ENCODE measurements at places on chromosomes 2 and 18.

GRCh38 chr2:208097801-208098200, 26.5 kb downstream of the CRYGD start:
- no peak for DNase-seq

DNA sequence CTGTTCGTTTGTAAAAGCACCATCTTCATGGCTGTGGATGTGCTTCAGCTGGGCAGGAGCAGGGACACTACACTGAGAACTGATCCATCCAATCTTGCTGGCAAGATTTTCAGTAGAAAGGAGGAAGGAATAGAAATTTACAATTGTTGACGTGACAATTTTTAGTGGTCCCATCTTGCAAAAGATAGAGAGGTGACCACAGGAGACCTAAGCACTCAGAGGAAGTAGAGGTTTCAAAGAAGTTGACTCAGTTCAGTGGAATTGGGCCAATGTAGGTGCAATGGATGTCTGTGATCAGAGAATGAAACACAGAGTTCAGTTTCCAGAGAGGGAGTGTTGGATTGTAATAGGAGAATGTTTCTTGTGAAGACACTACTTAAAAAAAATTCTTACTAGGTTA, 1.4 kb downstream of the UGT1A5 start:
- DNase-seq = no peak

DNA sequence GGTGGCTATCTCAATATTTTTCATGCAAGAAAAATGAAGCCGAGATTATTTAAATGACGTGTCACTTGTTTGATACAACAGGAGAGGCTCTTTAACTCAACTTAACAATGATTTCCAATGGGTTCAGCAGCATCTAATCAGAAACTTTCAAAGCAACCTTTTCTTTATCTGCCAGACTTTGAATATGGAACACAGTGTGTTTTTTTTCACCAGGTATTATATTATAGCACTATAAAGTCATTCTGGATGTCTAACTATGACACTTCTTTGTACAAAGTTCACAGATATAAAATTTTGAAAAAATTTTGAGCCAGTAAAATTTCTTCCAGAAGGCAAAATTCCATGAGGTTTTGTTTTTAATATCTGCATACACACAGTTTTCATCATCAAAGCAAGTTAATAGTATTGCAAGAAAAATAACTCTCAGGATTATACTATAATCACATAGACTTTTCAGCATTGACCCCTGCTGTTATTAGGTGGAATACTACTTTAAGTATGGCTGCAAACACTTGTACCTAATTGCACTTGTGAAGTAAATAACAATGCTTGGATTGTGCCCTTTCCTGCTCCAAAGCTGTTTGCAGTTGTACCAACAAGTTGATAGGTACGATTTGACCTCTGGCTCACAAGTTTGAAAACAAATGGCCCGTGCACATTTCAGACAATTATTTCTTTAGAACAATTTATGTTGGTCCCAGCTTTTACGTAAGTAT, 44.0 kb upstream of the DSG1 start:
- no peak for DNase-seq

DNA sequence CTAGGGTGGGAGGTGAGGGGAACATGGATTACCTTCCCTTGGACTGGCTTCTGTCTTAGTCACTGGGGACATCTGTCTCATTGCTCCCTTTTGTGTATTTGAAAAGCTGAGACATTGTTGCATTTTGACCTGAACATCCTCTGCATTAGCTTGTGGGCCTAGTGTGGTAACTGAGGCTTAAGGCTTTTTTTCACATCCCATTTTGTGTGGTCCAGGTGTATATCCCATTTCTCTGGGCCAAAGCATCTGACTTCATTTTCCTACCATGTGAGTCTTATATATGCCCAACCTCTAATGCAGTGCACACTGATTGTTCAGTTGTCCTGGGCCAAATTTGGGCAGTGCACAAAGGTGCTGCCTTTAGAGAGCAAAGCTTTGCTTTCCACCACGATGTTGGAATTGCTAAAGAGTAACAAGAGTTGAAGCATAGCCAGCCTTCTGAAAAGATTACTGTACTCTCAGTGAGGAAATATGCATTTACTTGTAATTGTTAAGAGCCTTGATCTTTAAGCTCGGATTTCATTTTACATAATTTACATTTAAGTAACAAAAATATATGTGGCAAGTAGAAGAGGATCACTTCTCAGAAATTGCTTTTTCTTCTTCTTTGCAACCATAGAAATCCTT, 13.3 kb downstream of the PRKCE start:
- no peak for DNase-seq

GRCh38 chr18:56645415-56646016, 5.6 kb upstream of the WDR7 start:
- peak; percentile 42 for DNase-seq

- DNase-seq = no peak
Measured at GRCh38 chr2:232058063-232058877, 96.8 kb downstream of the DIS3L2 start.

DNA sequence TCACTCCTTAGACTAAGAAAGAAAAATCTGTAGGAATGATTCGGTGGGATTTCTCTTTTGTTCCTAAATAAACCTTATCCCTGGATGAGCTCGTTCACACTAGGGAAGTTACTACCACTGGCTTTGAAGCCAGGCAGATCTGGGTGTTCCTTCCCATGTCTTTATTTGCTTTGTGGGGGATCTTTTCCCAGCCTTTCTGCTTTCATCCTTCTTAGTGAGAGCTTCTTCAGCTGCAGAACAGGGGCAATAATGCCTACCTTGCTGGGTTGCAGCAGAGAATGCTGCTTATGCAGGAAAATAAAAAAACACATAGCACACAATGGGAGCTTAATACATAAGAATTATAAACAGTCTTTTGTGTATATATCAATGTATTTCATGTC, 292.1 kb downstream of the SOX11 start:
- DNase-seq = no peak

GRCh38 chr2:54708584-54709335, 14.7 kb upstream of the EML6 start:
- DNase-seq = no peak

- no peak for DNase-seq
Measured at GRCh38 chr2:234536178-234536965, 39.5 kb upstream of the ARL4C start.

DNA sequence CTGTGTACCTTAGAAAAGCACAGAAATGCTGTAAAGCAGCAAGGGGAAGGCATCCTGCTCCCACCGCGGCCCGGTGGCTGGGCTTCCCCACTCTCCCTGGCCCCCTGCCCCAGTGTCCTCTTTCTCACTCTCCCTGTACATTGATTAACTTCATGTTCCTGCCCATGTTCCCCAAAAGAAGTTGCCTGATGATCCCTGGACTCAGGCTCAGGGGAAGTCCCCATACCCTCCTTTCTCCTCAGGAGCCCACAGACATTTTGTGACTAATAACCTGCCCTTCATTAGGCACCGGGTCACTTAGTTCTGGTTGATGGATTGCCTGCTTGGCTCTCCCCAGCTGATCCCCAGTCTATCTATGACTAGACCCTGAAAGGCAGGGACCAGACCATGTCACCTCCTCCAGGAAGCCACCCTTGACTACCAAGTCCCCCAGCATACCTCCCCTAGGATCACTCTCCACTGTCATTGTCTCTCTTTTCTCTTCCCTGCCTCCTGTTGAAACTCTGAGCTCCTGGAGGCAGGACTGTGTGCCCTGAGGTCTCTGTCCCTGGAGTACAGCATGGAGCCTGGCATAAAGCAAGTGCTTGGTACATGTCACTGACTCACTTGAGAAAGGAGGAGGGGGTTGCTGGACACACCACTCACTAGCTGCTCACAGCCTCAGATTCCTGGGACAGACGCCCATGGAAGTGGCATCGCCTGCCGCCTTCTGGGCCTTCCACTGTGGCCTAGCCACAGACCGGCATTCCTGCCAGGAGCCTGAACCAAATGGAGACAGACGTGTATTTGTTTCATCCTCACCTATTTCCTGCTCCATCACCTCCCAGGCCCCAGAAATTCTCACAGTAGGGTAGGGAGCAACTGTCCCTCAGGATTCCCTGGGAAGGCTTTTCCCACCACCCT, 13.5 kb downstream of the MALL start:
- no peak for DNase-seq

GRCh38 chr2:6454286-6454990, 411.3 kb downstream of the CMPK2 start:
- no peak for DNase-seq

DNA sequence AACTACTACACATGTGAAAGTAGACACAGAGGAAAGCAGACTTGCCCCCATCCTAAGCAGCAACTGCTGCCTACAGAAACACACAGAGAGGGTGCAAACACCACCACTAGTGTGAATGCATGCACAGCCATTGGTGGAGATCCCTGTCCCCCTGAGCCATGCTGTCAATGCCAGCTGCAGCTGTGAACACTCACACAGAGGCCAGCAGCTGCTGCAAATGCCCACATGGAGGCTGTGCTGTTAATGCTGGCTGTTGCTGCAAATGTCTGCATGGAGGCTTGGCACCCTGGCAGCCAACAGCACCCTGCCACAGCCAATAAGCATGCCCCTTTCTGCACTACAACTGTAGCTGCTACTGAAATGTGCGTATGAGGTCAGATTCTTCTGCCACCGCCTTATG, 355.0 kb downstream of the LNPK start:
- no peak for DNase-seq

GRCh38 chr2:11073251-11073650, 82.0 kb upstream of the SLC66A3 start:
- peak; percentile 8 for DNase-seq

DNA sequence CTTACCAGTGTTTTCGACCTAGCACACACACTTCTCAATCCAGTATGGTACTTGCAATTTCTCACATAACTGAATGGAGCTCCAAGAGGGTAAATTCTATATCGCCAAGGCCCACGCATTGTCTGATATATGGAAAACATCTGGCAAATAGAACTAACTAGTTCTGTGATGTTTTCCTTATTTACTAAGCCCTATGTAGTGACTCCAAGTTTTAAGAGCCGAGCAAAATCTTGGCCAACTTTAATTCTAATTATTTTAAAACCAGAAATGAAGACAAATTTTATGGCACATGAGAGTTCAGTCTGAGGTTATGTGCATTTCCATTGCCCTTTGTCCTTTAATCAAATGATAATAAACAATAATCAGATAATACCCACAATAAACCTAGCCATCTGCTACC, 1119.7 kb upstream of the CNTNAP5 start:
- DNase-seq = no peak

DNA sequence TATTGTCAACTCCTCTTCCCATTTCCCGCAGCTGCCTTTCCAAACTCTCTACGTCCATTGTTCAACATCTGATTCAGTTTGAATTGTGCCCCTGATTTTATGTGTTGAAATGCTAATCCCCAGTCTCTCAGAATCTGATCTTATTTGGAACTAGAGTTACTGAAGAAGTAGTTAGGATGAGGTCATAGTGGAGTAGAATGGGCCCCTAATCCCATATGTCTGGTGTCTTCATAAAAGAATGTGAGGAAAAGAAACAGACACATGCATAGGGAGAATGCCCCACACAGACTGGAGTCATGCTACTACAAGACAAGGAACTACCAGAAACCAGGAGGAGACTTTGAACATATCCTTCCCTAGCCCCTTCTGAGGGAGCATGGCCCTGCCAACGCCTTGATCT, 99.2 kb downstream of the LRP1B start:
- DNase-seq = no peak

GRCh38 chr2:130152816-130153595, 8.1 kb upstream of the CCDC74B start:
- no peak for DNase-seq

DNA sequence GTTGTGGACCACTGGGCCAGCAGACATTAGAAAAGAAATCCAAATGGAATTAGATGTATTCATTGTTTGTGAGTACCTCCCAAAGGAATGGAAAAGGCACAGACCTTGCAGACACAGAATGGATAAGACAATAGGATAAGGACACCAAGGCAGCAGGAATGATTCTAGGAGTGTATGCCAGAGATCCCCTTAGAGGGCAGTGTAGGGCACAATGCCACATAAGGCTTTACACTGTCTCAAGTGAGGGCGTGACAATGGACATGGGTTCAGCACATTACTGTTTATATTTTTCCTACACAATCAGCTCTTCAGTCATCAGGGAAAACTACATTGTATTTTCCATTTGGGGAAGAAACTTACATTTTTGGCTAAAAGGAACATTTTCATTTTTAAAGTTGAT, 250.9 kb downstream of the PTH2R start:
- no peak for DNase-seq

- DNase-seq = no peak
Measured at GRCh38 chr2:159925975-159926374, 128.0 kb upstream of the CD302 start.

- DNase-seq = no peak
Measured at GRCh38 chr2:25204190-25204838, 35.9 kb upstream of the POMC start.

GRCh38 chr18:24993628-24994027, 358.3 kb downstream of the ZNF521 start:
- no peak for DNase-seq

- peak; percentile 51 for DNase-seq
Measured at GRCh38 chr2:24214880-24215279, 40.0 kb downstream of the FAM228A start.

- DNase-seq = no peak
Measured at GRCh38 chr2:222450021-222450420, 25.7 kb downstream of the SGPP2 start.

DNA sequence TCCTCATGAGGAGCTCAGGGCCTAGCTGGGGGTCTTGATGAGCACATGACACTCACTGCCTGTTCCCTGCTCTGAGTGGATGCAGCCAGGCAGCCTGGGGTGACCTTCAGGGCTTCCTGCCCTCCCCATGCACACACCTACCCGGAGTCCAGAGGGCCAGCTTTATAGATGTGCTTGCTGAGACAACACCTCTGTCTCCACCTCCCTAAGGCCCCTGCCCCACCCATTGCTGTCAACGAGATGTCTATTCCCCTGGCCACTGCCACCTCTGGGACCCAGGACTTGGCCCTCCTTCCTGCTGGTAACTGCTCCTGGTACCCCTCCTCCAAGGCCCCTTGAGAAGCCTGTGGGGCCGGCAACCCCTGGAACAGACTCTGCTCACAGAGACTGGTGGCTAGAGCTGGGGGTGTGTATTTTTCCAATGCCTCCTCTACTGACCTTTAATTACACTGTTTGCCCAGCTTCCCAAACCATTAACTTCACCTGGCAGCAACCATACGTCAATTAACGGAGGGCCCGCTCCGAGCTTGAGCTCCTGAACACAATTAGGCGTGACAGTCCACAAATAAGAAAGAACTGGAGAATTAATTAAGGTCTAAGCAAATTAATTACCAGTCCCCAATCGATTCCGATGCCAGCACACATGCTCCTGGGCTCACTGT, 66.3 kb downstream of the EMX1 start:
- no peak for DNase-seq

GRCh38 chr2:21376864-21377263, 253.1 kb downstream of the TDRD15 start:
- no peak for DNase-seq

- DNase-seq = no peak
Measured at GRCh38 chr2:187719510-187719909, 165.3 kb upstream of the TFPI start.

All from CD4-positive, CD25-positive, alpha-beta regulatory T cell (primary cell).